ENCODE measurements at places on chromosomes 12 and 14. TPM values are rescaled to one million over a fixed set of nuclear protein-coding genes. Genes with fewer than 3 reads are reported as not detected.

Gene ITGB7
- 306 TPM for total RNA-seq

Gene NPAS3
- not detected for total RNA-seq

Gene RTL1
- not detected for total RNA-seq

Gene SERPINA5
- not detected for total RNA-seq

Gene TBC1D30
- total RNA-seq: 0.23 TPM

Gene TSPAN19
- total RNA-seq: not detected

Gene SLC25A47
- total RNA-seq: not detected

Gene CHGA
- total RNA-seq: not detected

Gene STAC3
- total RNA-seq: 1.6 TPM

Gene PLEKHD1
- total RNA-seq: 0.99 TPM

Gene AICDA
- total RNA-seq: not detected

Gene KANSL2
- 127 TPM for total RNA-seq

Gene NGB
- total RNA-seq: not detected

Gene KRT6A
- not detected for total RNA-seq

Gene OR4K14
- total RNA-seq: not detected

Gene IL31
- total RNA-seq: not detected

Gene SLC6A12
- total RNA-seq: not detected

Gene ANKS1B
- 1.2 TPM for total RNA-seq

Gene CCDC88C
- total RNA-seq: 333 TPM

Gene ADAM21
- not detected for total RNA-seq

Gene METTL17
- 76.6 TPM for total RNA-seq

Gene PPP4R4
- total RNA-seq: 6.7 TPM

Gene PRIM1
- total RNA-seq: 11.3 TPM

Gene RNF212B
- 0.89 TPM for total RNA-seq

Gene TMEM229B
- 15.2 TPM for total RNA-seq

Gene SYNDIG1L
- not detected for total RNA-seq

Gene MORN3
- 8.5 TPM for total RNA-seq

Gene OVCH1
- not detected for total RNA-seq

Gene GLS2
- total RNA-seq: 2.8 TPM

Gene IRF2BPL
- 41.9 TPM for total RNA-seq

Gene SPRYD3
- total RNA-seq: 29.6 TPM

Gene MYRFL
- total RNA-seq: not detected

Gene TMEM52B
- total RNA-seq: not detected

Gene TAC3
- total RNA-seq: not detected

Gene NEUROD4
- total RNA-seq: not detected

Gene NTF3
- not detected for total RNA-seq

Gene GLT8D2
- not detected for total RNA-seq

Gene P2RX2
- not detected for total RNA-seq

All from T-helper 17 cell (primary cell).